ENCODE measurements at places on chromosomes 11 and 22.

GRCh38 chr11:120344302-120345004 lies 8.2 kb downstream of the ARHGEF12 start:
- no peak for DNase-seq

DNA sequence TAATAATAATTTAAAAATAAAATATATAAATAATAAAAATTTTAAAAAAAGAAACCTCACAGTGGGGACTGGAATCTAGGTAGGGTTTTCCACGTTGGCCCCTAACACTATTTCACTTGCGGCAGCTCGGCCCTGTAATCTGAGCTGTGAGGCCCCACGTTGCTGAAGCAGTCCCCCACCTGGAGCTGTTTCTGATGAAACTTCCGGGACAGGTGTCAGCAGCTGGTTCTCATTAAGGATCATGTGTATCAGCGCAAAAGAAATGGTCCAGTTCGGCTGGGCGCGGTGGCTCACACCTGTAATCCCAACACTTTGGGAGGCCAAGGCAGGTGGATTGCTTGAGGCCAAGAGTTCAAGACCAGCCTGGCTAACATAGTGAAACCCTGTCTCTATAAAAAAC lies 17.3 kb downstream of the RHOD start:
- no peak for DNase-seq

- DNase-seq = no peak
These were observed 53.9 kb downstream of the MSANTD4 start for GRCh38 chr11:105968021-105968697.

DNA sequence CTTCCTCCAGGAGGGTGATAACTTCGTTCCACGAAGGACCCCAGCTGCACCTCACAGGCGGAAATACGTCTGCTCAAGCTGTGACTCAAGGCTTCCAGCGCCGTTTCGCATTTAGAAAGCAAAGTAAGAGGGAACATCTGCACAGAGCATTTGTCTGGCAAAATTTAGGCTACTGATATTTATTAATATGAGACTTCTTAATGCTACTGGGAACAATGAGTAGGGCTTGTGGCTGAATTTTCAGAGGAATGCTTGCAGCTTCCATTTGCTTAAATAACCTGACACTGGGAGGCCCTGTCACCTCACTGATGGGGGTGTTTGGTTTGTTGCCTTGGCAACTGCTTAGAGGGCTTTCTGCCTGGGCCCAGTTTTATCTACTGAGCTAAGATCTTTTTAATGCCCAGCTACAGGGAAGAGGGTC lies 14.7 kb upstream of the ST14 start:
- no peak for DNase-seq

GRCh38 chr11:15988016-15988550 lies 368.3 kb downstream of the SOX6 start:
- no peak for DNase-seq
